ENCODE measurements at places on chromosomes 12 and 14. TPM values are rescaled to one million over a fixed set of nuclear protein-coding genes. Genes with fewer than 3 reads are reported as not detected.

DNA sequence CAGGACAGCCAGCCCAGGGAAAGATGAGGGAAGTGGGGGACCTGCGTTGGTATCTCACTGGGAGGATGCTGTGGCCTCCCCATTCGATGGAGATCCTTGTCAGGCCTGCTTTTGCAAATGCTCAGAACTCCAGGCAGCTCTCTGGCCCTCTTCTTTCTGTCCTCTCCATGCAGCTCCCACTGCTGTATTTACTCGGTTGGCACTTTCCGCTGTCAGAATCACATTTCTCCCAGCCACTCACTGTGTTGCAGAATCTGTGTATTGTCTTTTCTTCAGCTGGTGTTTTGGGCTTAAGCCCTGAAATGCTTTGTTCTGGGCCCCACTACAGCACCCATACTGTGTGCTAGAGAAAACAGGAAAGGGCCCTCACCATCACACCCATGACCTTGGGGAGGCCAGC is 401.1 kb downstream of the RGS6 start:
- H3K36me3 ChIP-seq = no peaks in the 10 kb centered on the region
- no peaks in the 10 kb centered on the region for H3K27me3 ChIP-seq
- peaks cover 14% of the 10 kb centered on the region for H3K4me1 ChIP-seq

GRCh38 chr12:69619050-69619449 is 8.3 kb upstream of the LRRC10 start:
- no peaks in the 10 kb centered on the region for H3K27me3 ChIP-seq
- H3K4me3 ChIP-seq = no peak overlapping the region
- no peaks in the 10 kb centered on the region for H3K4me1 ChIP-seq
- no peak overlapping the region for H3K27ac ChIP-seq
- H3K36me3 ChIP-seq = no peaks in the 10 kb centered on the region

- no peaks in the 10 kb centered on the region for H3K27me3 ChIP-seq
- no peaks in the 10 kb centered on the region for H3K36me3 ChIP-seq
- no peak overlapping the region for H3K4me3 ChIP-seq
- H3K4me1 ChIP-seq = peaks cover 3% of the 10 kb centered on the region
- no peak for DNase-seq
Measured at GRCh38 chr12:26369588-26369987, 174.2 kb downstream of the SSPN start.

Gene GALNT16
- 2.0 TPM for total RNA-seq

Gene ZFC3H1
- total RNA-seq = 30.1 TPM

Gene CLEC4D
- total RNA-seq = not detected

Gene FERMT2
- total RNA-seq = 134 TPM

Measured in ovary (tissue), 10 donors.